ENCODE measurements at places on chromosomes 1 and 21.

GRCh38 chr1:40316595-40317393 is at the start of gene COL9A2:
Gene COL9A2, minus strand, starts transcription at chr1:40317286. Its CDS starts 89 bp downstream, at chr1:40317197.
- DNase-seq = peak; percentile 62
- peaks cover 18% of the 10 kb centered on the region for H3K4me1 ChIP-seq
- no peaks in the 10 kb centered on the region for H3K36me3 ChIP-seq
- H3K27me3 ChIP-seq = peaks cover 13% of the 10 kb centered on the region

GRCh38 chr1:121522061-121522759 is 337.4 kb downstream of the SRGAP2C start:
- H3K4me1 ChIP-seq = peaks cover 21% of the 10 kb centered on the region
- no peak for DNase-seq
- peak overlapping the region; percentile 4 for H3K4me3 ChIP-seq
- no peak overlapping the region for H3K27ac ChIP-seq

DNA sequence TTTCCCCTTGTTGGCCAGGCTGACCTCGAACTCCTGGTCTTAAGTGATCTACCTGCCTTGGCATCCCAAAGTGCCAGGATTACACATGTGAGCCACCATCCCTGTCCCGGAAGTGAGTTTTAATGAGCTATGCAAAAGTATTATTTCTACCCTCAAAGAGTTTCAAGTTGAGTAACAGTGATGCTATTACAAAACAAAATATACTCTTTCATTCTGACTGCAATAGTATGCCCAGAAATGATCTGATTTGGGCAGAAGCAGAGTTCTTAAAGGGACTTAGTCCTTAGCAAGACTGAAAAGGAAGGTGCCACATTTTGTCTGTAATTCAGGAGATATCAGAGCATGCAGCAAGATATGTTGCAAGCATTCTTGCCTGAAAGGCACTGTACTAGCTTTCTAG is 375.4 kb downstream of the NUF2 start:
- H3K27ac ChIP-seq = no peak overlapping the region
- DNase-seq = no peak
- H3K4me1 ChIP-seq = no peaks in the 10 kb centered on the region
- H3K36me3 ChIP-seq = no peaks in the 10 kb centered on the region
- H3K4me3 ChIP-seq = no peak overlapping the region

GRCh38 chr21:39523915-39524314 is 72.1 kb downstream of the SH3BGR start:
- no peak for DNase-seq
- H3K27ac ChIP-seq = no peak overlapping the region
- H3K4me3 ChIP-seq = no peak overlapping the region
- no peaks in the 10 kb centered on the region for H3K36me3 ChIP-seq

- DNase-seq = no peak
- H3K27me3 ChIP-seq = peaks cover 3% of the 10 kb centered on the region
- peaks cover 8% of the 10 kb centered on the region for H3K36me3 ChIP-seq
- peak overlapping the region; percentile 92 for H3K27ac ChIP-seq
- peaks cover 70% of the 10 kb centered on the region for H3K4me1 ChIP-seq
- peak overlapping the region; percentile 93 for H3K4me3 ChIP-seq
These were observed 748 bp upstream of the ATP6V0B start for GRCh38 chr1:43973981-43974442.

DNA sequence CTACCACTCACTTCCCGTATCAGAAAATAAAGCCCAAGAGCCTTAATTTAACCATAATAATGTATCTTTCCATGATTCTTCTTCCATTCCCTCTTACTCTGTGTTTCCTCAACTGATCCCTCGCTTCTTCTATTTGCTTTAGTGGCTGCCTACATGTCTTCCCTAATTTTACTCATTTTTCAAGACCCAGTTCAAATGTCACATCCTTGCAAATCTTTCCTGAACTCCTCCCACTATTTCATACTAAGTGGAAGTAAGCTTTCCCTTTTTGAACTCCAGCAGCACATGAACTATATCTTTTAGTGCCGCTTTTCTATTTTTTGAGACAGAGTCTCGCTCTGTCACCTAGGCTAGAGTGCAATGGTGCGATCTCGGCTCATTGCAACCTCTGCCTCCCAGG is 3.8 kb upstream of the NFYC start:
- peaks cover 6% of the 10 kb centered on the region for H3K36me3 ChIP-seq

GRCh38 chr1:200838676-200839445 is 33.9 kb upstream of the GPR25 start:
- H3K27me3 ChIP-seq = peaks cover 1% of the 10 kb centered on the region
- no peaks in the 10 kb centered on the region for H3K36me3 ChIP-seq
- H3K4me1 ChIP-seq = no peaks in the 10 kb centered on the region
- H3K4me3 ChIP-seq = no peak overlapping the region
- H3K27ac ChIP-seq = no peak overlapping the region

GRCh38 chr1:80837066-80837465 is 963.7 kb upstream of the ADGRL2 start:
- H3K27ac ChIP-seq = no peak overlapping the region
- H3K4me1 ChIP-seq = no peaks in the 10 kb centered on the region
- no peaks in the 10 kb centered on the region for H3K27me3 ChIP-seq
- H3K36me3 ChIP-seq = no peaks in the 10 kb centered on the region

DNA sequence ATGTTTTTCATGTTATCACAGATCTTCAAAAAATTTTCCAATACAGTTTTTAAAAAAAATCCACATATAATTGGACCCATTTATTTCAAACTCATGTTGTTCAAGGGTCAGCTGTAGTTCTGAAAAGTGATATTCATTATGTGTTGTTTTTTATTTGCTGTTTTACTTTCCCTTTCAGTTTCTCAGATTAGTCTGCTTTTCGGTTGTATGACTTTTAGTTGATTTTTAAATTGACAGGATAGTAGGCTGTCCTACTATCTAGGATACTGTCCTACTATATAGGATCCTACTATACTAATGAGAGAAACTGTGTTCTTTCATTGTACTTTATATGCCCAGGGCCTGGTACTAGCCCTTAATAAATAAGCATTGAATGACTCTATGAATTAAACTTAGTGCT is 33.6 kb upstream of the GPR52 start:
- H3K27me3 ChIP-seq = no peaks in the 10 kb centered on the region
- peak; percentile 2 for DNase-seq
- peaks cover 25% of the 10 kb centered on the region for H3K4me1 ChIP-seq
- no peaks in the 10 kb centered on the region for H3K36me3 ChIP-seq
- peak overlapping the region; percentile 78 for H3K4me3 ChIP-seq
- H3K27ac ChIP-seq = peak overlapping the region; percentile 50

GRCh38 chr1:1213345-1214265 is at the start of gene TNFRSF4:
Gene TNFRSF4, minus strand, starts transcription at chr1:1214153. Its CDS starts 26 bp downstream, at chr1:1214127.
- peak within 1 kb of the TSS; percentile 86 for H3K27ac ChIP-seq
- H3K36me3 ChIP-seq = no peaks in the 10 kb centered on the region
- peaks cover 59% of the 10 kb centered on the region for H3K4me1 ChIP-seq
- H3K27me3 ChIP-seq = peaks cover 26% of the 10 kb centered on the region
- H3K4me3 ChIP-seq = peak within 1 kb of the TSS; percentile 63

DNA sequence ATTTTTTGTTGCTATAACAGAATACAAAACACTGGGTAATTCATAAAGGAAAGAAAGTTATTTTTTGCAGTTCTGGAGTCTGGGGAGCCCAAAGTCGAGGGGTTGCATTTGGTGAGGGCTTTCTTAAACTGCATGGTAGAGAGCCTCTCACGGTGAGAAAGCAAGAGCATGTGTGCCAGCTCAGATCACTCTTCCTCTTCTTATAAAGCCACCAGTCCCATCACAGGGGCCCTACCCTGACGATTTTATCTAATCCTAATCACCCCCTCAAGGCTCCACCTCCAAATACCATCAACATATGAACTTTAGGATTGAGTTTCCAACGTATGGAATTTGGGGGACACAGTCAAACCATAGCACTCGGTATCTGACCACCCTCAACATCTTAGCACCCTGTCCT is 1.0 kb upstream of the STRIP1 start:
- H3K27ac ChIP-seq = peak overlapping the region; percentile 88
- DNase-seq = no peak
- H3K27me3 ChIP-seq = peaks cover 6% of the 10 kb centered on the region
- H3K36me3 ChIP-seq = no peaks in the 10 kb centered on the region
- H3K4me1 ChIP-seq = peaks cover 50% of the 10 kb centered on the region
- peak overlapping the region; percentile 95 for H3K4me3 ChIP-seq

GRCh38 chr1:213326281-213327016 is 275.4 kb downstream of the RPS6KC1 start:
- no peak overlapping the region for H3K4me3 ChIP-seq
- no peak overlapping the region for H3K27ac ChIP-seq
- H3K27me3 ChIP-seq = peaks cover 4% of the 10 kb centered on the region
- H3K36me3 ChIP-seq = no peaks in the 10 kb centered on the region
- peaks cover 1% of the 10 kb centered on the region for H3K4me1 ChIP-seq

DNA sequence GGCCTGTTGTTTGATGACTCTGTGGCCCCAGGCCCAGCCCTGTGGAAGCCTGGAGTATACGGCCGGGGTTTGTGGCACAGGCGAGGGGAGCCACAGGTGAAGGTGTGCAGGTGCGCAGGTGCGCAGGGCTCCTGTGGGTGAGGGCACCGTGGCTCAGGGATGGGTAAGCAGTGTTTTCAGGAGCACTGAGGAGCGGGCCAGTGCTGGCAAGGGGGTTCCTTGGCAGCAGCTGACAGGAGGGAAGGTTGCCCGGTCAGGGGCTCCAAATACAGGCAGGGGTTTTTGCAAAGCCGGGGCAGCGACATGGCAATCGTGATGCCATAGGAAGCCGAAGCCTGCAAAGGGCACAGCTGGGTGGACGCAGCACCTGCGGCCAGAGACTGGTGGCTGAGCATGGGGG is 20.7 kb downstream of the AGPAT3 start:
- DNase-seq = no peak
- no peaks in the 10 kb centered on the region for H3K36me3 ChIP-seq
- no peak overlapping the region for H3K27ac ChIP-seq
- H3K4me1 ChIP-seq = peaks cover 26% of the 10 kb centered on the region

GRCh38 chr1:240056350-240056749 is 35.3 kb upstream of the FMN2 start:
- H3K27ac ChIP-seq = no peak overlapping the region
- H3K4me3 ChIP-seq = no peak overlapping the region
- H3K4me1 ChIP-seq = no peaks in the 10 kb centered on the region
- peaks cover 1% of the 10 kb centered on the region for H3K27me3 ChIP-seq

GRCh38 chr1:244642526-244642925 is 10.4 kb upstream of the DESI2 start:
- DNase-seq = no peak
- H3K27ac ChIP-seq = no peak overlapping the region
- H3K36me3 ChIP-seq = no peaks in the 10 kb centered on the region
- H3K4me3 ChIP-seq = no peak overlapping the region

DNA sequence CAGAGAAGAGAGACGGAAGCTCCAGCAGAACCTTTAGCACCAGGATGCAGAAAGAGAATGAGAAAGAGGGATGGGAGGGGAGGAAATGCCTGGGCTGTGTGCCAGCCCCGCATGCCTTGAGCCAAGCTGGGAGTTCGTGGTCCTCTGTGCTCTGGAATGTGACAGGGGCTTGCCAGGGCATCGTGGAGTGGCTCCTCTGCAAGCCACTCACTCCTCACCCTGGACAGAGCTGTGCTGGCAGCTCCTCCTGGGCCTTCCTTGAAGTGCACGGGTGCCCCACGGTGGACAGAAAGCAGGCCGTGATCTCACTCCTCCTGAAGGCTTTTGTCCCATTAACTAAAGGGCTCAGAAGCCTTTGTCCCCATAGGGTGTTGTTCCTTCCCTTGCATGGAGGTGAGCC is 34.8 kb upstream of the PRELP start:
- no peak overlapping the region for H3K27ac ChIP-seq
- DNase-seq = no peak
- H3K4me1 ChIP-seq = no peaks in the 10 kb centered on the region
- H3K4me3 ChIP-seq = no peak overlapping the region
